ENCODE measurements at places on chromosomes 1 and 21. TPM values are rescaled to one million over a fixed set of nuclear protein-coding genes. Genes with fewer than 3 reads are reported as not detected.

DNA sequence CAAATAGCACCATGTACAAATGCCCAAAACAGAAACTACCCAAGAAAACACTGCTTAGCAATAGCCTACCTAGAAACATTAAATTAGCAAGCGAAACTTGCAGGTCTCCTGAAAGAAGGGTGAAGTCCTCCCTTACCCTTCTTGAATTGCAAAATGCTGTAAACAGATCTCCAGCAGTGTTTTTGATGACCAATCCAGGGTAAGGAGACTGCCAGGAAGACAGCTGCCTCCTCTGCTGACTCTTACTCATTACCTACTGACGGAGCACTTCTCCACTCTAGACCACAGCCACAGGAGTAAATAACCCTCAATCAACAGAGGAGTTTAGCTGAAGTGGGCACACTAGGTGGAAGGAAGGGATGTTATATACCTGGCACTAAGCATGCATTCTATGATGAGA lies 32.2 kb upstream of the GADD45A start:
- no peak overlapping the region for H3K27ac ChIP-seq
- no peaks in the 10 kb centered on the region for H3K27me3 ChIP-seq
- no peaks in the 10 kb centered on the region for H3K4me1 ChIP-seq
- H3K36me3 ChIP-seq, result no peaks in the 10 kb centered on the region
- no peak overlapping the region for H3K4me3 ChIP-seq

Gene LIPI
- total RNA-seq, result not detected

GRCh38 chr1:229203030-229203751 lies 67.7 kb upstream of the RAB4A start:
- H3K27me3 ChIP-seq, result no peaks in the 10 kb centered on the region
- H3K27ac ChIP-seq, result no peak overlapping the region
- no peaks in the 10 kb centered on the region for H3K36me3 ChIP-seq

DNA sequence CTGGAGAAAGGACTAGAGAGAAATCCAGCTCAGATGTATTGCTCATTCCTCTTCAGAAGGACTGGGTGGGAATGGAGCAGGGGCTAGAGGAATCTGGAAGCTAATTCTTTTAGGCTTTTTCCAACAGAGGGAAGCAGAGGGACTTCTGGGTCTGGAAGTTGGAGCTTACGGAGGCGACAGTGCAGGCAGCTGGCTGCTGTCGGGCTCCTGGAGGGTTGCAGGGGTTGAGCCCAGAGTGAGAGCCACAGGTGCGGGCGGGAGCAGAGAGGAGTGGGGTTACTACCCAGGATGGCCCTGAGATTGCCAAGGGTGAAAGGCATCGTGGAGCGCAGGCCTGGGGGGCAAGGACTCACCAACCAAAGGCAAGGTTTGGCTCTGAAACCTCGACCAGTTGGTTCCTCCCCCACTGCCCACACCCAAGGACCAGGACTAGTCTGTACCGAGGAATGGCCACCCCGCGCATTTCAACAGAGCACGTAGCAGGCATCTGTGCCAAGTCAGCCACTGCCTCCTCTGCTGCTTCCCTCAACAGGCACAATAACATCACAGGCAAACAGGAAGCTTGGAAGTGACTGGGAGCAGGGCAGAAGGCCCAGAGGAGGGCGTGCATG lies 22.7 kb upstream of the EDN2 start:
- H3K4me3 ChIP-seq, result no peak overlapping the region
- H3K36me3 ChIP-seq, result peaks cover 22% of the 10 kb centered on the region
- no peaks in the 10 kb centered on the region for H3K4me1 ChIP-seq
- no peaks in the 10 kb centered on the region for H3K27me3 ChIP-seq
- DNase-seq, result no peak

GRCh38 chr1:119112791-119113190 lies 27.7 kb downstream of the WARS2 start:
- no peak overlapping the region for H3K27ac ChIP-seq
- H3K4me3 ChIP-seq, result no peak overlapping the region
- H3K36me3 ChIP-seq, result no peaks in the 10 kb centered on the region
- H3K27me3 ChIP-seq, result no peaks in the 10 kb centered on the region
- no peaks in the 10 kb centered on the region for H3K4me1 ChIP-seq
- no peak for DNase-seq

DNA sequence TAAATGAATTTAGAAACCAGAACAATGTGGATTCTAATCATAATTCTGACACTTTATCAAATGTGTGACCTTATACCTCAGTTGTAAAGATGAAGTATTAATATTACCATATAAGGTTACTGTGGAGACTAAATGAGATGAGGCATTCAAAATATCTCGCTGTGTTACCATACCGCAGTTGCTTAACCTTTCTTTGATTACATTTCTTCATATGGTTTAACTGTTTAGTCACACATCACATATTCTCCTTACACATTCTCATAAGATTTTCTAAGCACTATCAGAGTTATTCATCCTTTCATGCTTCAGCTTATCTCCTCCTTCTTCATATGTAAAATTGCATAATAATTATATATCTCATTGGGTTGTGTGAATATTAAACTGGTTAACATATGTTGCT lies 88.9 kb downstream of the LRRC53 start:
- H3K36me3 ChIP-seq, result no peaks in the 10 kb centered on the region
- no peaks in the 10 kb centered on the region for H3K4me1 ChIP-seq
- no peak overlapping the region for H3K4me3 ChIP-seq
- H3K27me3 ChIP-seq, result no peaks in the 10 kb centered on the region

DNA sequence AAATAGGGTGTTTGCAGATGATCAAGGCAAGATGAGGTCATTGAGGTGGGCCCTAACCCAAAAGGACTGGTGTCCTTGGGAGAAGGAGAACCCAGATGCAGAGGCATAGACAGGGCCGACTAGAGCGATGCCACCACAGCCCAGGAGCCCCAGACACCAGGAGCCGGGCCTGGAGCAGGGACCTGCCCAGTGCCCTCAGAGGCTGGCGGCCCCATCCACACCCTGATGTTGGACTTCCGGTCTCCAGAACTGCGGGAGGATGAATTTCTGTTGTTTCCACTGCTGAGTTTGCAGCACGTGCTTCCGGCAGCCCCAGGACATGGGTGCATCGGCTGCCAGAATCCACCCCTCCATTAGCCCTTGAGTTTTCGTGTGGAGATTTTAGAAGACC lies 7.2 kb upstream of the ACTRT2 start:
- H3K27ac ChIP-seq, result no peak overlapping the region
- peaks cover 12% of the 10 kb centered on the region for H3K4me1 ChIP-seq
- H3K36me3 ChIP-seq, result no peaks in the 10 kb centered on the region
- peaks cover 39% of the 10 kb centered on the region for H3K27me3 ChIP-seq
- peak; percentile 67 for DNase-seq
- no peak overlapping the region for H3K4me3 ChIP-seq

Gene SLC35E2B
- total RNA-seq, result 105 TPM

Gene TIE1
- total RNA-seq, result 66.8 TPM

Gene C1orf141
- not detected for total RNA-seq

DNA sequence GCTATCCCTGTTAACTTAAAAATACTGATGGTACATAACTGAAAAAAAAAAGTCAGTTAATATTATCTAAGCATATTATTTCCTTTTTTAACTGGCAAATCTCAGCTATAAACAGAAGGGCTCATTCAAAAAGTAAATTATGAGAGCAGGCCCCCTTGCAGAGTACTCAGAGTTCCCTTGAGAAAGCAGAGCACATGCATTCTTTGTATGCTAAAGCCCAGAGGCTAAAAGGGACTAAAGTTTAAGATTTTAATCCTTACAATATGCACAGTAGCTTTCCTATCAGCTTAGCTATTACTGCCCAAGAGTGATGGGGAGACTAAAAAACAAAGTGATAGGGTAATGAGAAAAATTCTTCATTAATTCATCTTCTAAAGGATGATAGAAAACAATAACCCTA lies 18.5 kb downstream of the SLC16A1 start:
- no peak overlapping the region for H3K4me3 ChIP-seq
- H3K36me3 ChIP-seq, result no peaks in the 10 kb centered on the region
- DNase-seq, result no peak

Gene ARHGEF16
- 0.23 TPM for total RNA-seq

Gene SPRR1B
- total RNA-seq, result not detected

- H3K27me3 ChIP-seq, result no peaks in the 10 kb centered on the region
- H3K27ac ChIP-seq, result no peak overlapping the region
- H3K4me3 ChIP-seq, result no peak overlapping the region
- DNase-seq, result no peak
- H3K4me1 ChIP-seq, result peaks cover 7% of the 10 kb centered on the region
Measured at GRCh38 chr1:92859400-92860039, 27.7 kb downstream of the RPL5 start.

DNA sequence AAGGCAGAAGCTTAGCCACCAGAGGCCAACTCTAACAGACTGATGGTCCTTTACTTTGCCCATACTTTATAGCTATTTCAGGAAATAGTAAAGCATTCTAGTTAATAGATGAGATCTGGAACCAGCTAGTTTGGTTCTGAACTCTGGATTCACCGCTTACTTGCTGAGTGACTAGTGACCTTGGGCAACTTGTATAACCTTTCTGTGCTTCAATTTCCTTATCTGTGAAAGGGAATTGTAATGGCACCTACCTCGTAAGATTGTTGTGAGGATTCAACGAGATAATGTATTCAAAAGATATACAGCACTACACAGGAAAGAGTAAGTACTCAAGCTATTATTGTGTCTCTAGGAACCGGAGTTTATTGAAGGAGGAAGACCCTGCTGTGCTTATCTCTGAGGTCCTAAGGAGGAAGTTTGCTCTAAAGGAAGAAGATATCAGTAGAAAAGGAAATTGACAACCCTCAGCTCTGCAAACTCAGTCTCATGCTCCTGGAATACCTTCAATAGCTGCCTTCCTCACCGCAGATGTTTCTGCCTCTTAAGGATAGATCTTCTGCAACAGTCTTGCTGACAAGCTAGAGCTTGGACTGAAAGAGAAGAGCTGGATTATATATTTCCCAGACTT lies 11.9 kb downstream of the MTFR1L start:
- no peak overlapping the region for H3K4me3 ChIP-seq
- H3K4me1 ChIP-seq, result peaks cover 13% of the 10 kb centered on the region
- H3K27me3 ChIP-seq, result no peaks in the 10 kb centered on the region
- H3K27ac ChIP-seq, result no peak overlapping the region
- no peak for DNase-seq

Gene HES2
- not detected for total RNA-seq

DNA sequence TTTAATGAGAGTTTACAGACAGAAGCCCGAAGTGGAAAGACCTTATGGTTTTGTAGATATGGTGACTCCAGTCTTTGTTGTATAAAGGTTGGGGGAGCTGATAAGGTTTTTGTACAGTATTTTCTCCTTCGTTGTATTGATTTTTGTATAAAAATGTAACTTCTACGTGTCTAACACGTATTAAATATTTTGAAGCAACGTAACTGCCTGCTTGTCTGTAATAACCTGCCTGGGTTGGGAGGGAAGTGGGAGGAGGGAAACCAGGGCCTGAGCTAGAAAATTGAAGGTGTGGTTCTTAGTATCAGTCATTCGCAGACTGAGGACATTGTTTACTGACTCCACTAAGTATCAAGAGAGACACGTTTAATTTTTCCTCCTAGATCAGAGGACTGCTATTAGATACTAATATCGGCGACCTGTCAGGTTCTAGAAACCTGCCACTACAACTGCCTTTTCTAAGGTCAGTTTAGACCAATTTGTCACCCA lies 2.2 kb downstream of the IER5 start:
- no peak for DNase-seq
- H3K27ac ChIP-seq, result peak overlapping the region; percentile 92
- H3K36me3 ChIP-seq, result peaks cover 30% of the 10 kb centered on the region
- H3K27me3 ChIP-seq, result no peaks in the 10 kb centered on the region
- H3K4me1 ChIP-seq, result peaks cover 76% of the 10 kb centered on the region

Gene AMY1B
- total RNA-seq, result not detected

Gene LRRC38
- not detected for total RNA-seq

Gene SHISA4
- total RNA-seq, result 6.4 TPM

Gene AMY1A
- not detected for total RNA-seq

DNA sequence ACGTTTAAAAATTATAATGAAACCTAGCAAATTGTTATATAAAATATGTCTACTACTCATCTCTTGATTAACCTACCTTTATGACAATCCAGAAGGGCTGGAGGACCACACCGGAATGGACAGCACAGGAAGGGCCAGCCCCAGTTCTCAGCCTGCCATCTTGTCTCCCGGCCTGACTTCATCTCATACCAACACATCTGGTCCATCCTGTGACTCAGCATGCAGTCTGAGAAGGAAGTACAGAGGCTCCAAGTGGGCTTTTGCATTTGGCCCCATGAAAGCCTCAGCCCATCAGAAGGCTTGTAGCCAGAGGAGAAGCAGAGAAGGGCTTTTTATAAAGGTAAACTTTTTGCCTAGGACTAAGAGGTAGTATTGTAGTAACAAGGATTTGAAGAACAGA lies 436.6 kb downstream of the MRPL39 start:
- H3K4me1 ChIP-seq, result no peaks in the 10 kb centered on the region
- DNase-seq, result no peak
- no peak overlapping the region for H3K4me3 ChIP-seq
- no peak overlapping the region for H3K27ac ChIP-seq
- no peaks in the 10 kb centered on the region for H3K36me3 ChIP-seq
- H3K27me3 ChIP-seq, result no peaks in the 10 kb centered on the region

- DNase-seq, result no peak
- no peak overlapping the region for H3K27ac ChIP-seq
- H3K27me3 ChIP-seq, result peaks cover 24% of the 10 kb centered on the region
- peaks cover 8% of the 10 kb centered on the region for H3K36me3 ChIP-seq
Measured at GRCh38 chr1:30875916-30876315, 32.6 kb downstream of the SDC3 start.

DNA sequence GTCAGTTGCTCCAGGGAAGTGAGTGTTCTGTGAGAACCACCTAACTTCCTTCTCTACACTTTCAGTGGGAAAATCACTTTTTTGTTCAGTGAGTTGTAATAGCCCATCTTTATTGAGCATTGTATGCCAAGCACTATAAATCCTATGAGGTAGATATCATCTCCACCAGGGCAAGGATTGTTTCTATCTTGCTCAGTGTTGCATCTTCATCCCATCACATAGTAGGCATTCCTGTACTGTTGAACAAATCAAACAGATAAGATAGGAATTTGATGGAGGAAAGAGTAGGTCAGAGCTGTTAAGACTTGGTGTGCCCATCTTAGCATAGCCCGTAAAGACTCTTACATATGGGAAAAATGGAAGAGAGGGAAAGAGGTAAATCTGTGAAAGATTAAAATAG lies 2.9 kb upstream of the PIGV start:
- H3K4me1 ChIP-seq, result peaks cover 69% of the 10 kb centered on the region
- no peaks in the 10 kb centered on the region for H3K27me3 ChIP-seq
- H3K27ac ChIP-seq, result peak overlapping the region; percentile 99
- H3K4me3 ChIP-seq, result no peak overlapping the region

Gene ITLN1
- total RNA-seq, result 2.2 TPM

Gene MIXL1
- total RNA-seq, result not detected

Gene LPAR3
- total RNA-seq, result 0.27 TPM

- H3K36me3 ChIP-seq, result no peaks in the 10 kb centered on the region
- H3K4me3 ChIP-seq, result no peak overlapping the region
- no peak for DNase-seq
- peak overlapping the region; percentile 89 for H3K27ac ChIP-seq
Measured at GRCh38 chr1:18946550-18947381, 9.7 kb downstream of the IFFO2 start.

Data from spleen (tissue), 13 donors.